ENCODE measurements at places on chromosomes 4 and X.

GRCh38 chr4:121344098-121344497 lies 36.7 kb downstream of the QRFPR start:
- no peak for DNase-seq

DNA sequence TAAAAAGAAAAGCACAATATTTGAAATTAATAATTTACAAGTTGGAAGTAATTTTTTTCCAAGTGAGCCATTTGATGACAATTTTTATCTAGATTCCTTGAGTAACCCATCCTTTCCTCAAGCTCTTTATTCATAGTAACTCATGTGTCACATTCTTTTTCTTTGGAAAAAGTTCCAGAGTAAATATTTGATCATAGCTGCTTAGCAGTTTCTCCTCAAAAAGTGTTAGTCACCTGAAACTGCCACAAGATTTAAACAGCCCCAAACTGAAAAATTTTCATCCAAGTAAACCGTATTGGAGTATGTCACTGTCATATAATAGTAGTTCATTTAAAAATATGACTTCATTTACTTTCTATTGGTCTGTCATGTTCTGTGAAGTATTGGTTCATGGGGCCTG lies 94.6 kb upstream of the CASK start:
- no peak for DNase-seq

GRCh38 chr4:20248155-20248558 lies 3.5 kb upstream of the SLIT2 start:
- peak; percentile 45 for DNase-seq

GRCh38 chr4:122542411-122543236 lies 78.2 kb downstream of the IL21 start:
- DNase-seq = no peak

DNA sequence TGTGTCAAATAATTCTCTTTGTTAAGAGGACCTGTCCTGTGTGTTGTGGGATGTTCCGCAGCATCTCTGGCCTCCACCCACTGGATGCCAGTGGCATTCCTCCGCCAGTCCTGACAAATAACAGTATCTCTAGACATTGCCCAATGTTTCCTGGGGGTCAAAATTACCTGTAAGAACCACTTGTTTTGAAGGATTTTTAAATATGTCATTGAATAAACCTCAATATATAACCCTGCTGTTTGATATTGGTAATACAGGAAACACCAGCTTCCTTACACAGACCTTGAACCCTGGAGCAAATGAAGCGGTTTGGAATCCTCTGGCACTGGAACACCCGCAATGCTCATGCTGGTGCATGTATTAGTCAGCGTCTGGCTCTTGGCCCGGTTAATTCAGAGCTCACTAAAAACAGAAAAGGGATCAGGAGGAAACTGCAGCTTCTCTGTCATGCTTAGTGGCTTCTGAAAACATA lies 101.3 kb downstream of the TBL1X start:
- peak; percentile 3 for DNase-seq

DNA sequence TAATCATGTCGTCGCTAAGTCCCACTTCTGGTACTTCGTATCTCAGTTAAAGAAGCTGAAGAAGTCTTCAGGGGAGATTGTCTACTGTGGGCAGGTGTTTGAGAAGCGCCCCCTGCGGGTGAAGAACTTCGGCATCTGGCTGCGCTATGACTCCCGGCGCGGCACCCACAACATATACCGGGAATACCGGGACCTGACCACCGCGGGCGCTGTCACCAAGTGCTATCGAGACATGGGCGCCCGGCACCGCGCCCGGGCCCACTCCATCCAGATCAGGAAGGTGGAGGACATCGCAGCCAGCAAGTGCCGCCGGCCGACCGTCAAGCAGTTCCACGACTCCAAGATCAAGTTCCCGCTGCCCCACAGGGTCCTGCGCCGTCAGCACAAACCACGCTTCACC lies 11.3 kb downstream of the PNCK start:
- no peak for DNase-seq

GRCh38 chrX:130704053-130705038 lies 198.7 kb downstream of the ENOX2 start:
- no peak for DNase-seq

- no peak for DNase-seq
Observed at GRCh38 chr4:75243570-75243969, 270.6 kb downstream of the RCHY1 start.

GRCh38 chr4:11424000-11424399 lies 4.7 kb downstream of the HS3ST1 start:
- no peak for DNase-seq

DNA sequence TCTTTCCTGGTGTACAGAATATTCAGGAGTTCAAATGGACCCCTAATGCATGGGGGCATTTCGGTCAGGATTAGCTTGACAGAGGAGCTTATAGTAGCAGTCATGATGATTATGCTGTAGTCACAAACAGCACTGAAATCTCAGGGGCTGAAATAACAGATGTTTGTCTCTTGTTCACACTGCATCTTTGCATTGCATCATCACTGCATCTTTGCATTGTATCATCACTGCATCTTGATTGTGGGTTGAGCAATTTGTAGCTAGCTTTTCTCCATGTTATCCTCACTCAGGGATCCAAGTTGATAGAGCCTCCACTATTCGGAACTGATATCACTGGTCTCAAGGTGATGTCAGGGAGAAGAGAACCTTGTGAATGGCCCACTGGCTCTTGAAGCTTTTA lies 160.9 kb downstream of the GATB start:
- DNase-seq = no peak

GRCh38 chrX:55326985-55327384 lies 62.3 kb upstream of the PAGE3 start:
- no peak for DNase-seq

DNA sequence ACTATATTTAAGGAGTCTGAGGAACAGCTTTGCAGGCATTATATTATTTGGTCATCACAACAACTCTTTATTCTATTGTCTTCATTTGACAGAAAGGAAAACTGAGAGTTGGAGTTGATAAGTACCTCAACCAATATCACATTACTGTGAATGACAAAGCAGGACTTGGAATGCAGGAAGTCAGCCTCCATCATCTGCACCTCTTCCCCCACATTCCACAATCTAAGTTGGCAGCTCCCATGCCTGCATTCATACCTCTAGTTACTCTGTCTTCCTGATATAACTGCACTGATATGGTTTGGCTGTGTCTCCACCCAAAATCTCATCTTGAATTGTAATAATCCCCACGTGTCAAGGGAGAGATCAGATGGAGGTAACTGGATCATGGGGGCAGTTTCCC lies 356.7 kb downstream of the GALNTL6 start:
- no peak for DNase-seq

- no peak for DNase-seq
Observed at GRCh38 chr4:6047130-6047673, 29.0 kb upstream of the C4orf50 start.

- no peak for DNase-seq
Observed at GRCh38 chr4:98352940-98353339, 91.8 kb downstream of the RAP1GDS1 start.

- no peak for DNase-seq
Observed at GRCh38 chrX:110161361-110161686, 156.6 kb downstream of the AMMECR1 start.

DNA sequence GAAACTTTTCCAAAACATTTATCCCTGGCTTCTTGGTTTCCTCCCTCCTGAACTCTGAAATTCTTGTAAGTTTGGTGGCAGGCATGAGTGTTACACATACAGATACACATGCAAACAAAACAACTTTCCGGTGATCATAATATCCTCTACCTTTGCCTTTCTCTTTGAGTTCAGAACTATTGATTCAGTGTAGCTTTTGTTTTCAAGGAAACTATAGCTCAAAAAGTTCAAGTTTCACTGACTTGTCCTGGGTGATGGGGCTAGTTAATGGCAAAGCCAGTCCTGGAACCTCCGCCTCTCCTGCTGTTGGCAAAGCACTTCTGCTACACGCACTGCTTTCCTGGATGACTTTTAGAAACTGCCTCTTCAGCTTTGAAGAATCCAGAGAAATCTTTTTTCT lies 177.3 kb upstream of the FAT1 start:
- no peak for DNase-seq

DNA sequence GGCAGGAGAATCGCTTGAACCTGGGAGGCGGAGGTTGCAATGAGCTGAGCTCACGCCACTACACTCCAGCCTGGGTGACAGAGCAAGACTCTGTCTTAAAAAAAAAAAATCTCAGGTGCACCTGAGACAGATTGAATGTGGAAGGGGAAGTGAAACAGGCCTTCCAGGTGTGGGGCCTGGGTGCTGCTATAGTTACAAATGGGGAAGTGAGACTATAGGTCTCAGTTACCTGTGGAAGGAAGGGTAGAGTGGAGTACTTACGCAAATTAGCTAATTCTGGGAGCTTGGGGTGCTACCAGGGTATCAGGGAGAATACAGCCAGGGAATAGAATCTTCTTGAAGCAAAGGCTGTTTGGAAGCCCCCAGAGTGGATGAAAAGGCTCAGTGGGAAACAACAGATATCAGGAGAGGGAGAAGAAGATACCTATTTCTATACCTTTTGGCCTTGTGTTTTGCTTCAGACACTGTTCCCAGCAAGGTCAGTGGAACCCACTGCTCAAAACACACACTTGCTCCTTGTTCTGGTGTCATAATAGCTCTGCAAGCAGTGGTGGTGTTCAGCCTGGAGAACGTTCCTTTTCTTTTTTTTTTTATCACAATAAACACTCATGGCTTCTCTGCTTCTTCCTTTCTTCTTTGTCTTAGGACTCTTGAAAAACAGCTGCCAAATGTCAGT lies 7.0 kb downstream of the CD38 start:
- DNase-seq = no peak

DNA sequence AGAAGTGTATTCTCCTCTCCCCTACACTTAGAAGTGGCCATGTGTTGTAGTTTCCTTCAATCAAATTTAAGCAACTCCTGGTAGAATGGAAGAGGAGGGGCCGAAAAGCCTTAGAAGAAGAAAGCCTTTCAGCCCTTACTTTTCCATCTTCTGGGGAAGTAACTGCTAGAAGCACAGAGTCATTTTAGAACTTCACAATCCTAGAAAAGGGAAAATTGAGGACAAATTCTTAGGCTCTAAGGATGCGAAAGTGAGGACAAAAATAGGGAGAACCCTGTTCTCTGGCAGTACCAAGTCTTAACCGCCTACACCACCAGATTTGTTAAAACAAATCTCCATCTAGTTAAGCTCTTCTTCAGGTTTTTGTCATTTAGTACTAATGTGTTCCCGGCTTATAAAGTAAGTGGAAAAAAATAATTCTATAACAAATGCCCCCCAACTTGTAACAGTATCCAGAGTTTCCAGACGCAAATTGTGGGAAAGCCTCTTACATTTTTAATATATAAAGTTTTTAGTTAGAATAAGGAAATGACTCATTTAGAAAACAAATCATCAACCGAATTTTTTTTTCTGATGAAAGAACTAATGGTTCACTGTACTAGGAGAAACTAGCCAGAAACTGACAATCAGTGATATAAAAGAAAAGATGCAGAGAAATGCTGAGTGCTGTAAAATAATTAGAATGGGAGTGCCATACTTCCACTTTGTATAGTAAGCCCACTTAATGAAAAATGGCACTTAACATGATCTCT lies 76.0 kb downstream of the ARAP2 start:
- no peak for DNase-seq

GRCh38 chr4:151524610-151525009 lies 115.6 kb downstream of the FHIP1A start:
- DNase-seq = no peak

- no peak for DNase-seq
Observed at GRCh38 chrX:34560180-34560579, 96.9 kb downstream of the TMEM47 start.

DNA sequence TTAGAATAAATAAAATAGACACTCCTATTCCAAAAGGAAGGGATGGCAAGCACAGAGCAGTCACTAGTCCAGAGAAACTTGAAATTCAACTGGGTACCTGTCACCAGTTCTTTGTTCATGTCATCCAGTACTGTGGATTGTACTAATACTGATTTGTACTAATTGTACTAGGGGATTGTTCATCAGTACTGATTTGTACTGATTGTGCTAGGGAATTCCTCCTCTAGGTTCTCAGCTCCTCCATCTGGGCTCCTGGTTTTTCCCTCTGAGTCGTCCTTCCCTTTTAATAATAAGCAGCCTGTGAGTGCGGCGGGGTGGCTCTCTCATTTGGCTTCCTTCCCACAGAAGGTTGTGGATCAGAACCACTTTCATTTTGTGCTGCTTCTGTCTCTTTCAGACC lies 31.0 kb upstream of the SOD3 start:
- DNase-seq = no peak

DNA sequence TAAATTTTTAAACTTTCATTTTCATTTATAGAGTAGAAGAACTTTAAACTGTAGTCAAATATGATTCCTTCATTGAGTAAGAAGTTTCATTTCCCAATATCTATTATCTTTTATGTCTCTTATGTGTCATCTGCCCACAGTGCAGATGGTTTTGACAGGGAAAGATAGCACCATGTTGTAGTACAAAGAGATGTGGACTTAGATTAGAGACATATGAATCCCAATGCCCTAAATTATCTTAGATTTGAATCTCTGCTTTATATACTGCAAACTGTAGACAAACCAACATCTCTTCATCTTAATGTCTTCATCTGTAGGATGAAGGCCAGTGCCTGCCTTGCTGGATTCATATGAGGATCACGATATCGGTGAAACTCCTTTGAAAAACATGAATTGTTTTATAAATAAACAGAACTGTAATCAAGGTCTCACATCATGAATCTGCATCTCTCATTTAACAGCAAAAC lies 217.5 kb downstream of the BANK1 start:
- no peak for DNase-seq

DNA sequence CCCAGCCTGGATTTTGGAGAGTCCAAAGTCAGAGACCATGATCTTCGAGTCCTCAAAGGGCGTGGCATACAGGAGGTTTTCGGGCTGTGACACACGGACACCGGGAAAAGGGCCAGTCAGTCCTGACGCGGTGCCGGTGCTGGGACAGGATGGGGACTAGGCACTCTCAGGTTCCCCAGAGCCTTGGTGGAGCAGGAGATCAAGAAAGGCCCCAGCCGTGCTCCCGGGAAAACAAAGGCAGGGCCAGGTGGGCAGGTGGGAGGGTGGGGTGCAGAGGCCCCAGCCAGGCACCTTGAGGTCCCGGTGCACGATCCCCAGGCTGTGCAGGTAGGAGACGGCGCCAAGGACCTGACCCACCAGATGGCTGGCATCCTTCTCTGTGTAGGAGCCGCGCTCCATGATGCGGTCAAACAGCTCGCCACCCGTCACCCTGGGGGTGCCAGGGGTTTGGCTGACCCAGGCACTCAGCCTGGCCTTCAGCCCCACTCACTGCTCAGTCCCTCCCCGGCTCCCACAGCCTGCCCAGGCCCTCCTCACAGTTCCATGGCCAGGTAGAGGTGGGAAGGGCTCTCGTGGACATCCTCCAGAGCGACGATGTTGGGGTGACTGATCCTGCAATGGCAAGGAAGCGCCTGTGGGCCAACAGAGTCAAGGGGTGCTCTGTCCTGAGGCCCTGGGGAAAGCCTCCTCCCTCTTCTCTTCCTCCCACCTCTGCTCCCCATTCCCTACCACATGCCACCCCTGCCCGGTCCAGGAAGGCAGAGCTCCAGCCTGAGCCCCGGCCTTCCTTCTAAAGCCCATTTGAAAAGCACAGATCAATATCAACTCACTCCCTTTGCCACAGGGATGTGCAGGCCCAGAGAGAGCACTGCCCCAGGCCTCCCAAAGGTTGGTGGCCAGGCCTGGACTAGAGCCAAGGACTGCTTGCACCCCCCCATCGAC lies 1.8 kb downstream of the PNCK start:
- no peak for DNase-seq

- DNase-seq = no peak
Observed at GRCh38 chr4:161893566-161893965, 270.2 kb downstream of the FSTL5 start.

- no peak for DNase-seq
Observed at GRCh38 chrX:97995834-97996233, 1112.1 kb downstream of the RPA4 start.

- no peak for DNase-seq
Observed at GRCh38 chrX:129840344-129840743, 3.3 kb downstream of the ZDHHC9 start.

GRCh38 chrX:46683048-46683447 lies 75.9 kb downstream of the SLC9A7 start:
- no peak for DNase-seq

Measured in NCI-H1048 (cell line).